CD4-positive, alpha-beta T cell treated with Interleukin-15 for 4 hours (primary cell): ENCODE measurements at places on chromosomes 12 and 14.
A peak's percentile ranks its signal among the peaks of the same experiment; 100 is the strongest.

DNA sequence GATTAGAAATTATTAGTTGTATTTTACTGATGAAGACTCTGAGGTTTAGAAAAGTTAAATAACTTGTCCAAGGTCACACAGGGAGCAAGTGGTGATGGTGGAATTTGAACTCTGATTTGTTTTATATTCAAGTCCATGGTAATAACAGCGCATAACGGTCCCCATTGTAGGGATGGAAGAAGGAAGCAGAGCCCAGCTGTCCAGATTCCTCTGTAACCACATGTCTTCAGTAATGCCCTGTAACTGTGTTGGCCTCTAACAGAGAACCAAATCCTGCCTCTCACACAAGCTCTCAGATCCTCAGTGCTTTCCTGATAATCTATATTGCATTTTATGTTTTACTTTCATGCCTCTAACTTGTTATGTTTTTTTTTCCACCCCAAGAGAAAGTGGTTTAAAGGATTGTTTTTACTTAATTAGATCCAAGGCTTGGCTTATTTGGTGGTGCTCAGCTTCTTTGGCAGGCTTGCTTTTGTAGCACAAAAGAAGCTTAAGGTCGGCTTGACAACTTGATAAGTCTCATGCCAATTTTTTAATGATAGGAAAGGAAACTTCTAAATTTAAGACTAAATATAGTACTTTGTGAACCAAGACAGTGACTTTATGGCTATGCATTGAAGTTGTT is 105.1 kb upstream of the SEL1L start:
- no peak for DNase-seq

- no peak for DNase-seq
Measured at GRCh38 chr12:99249543-99249942, 398.0 kb upstream of the GARIN6 start.

DNA sequence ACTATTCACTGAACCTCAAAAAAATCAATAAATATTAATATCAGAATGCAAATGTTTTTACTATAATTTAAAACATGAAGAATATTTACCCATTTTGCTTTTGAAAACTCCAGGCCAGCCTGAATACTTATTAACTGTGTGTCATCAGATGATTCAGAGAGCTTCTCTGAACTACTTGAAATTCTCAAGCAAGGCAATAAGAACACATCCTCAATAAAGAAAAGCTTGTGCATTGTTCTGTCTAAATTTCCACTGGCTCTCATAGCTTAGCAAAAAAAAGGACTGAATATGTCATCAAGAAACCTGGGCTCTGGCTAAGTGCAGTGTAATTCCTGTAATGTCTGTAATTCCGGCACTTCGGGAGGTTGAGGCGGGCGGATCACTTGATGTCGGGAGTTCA is 194.1 kb downstream of the BTG1 start:
- DNase-seq = no peak

GRCh38 chr12:43208221-43208620 is 343.8 kb downstream of the ADAMTS20 start:
- no peak for DNase-seq

DNA sequence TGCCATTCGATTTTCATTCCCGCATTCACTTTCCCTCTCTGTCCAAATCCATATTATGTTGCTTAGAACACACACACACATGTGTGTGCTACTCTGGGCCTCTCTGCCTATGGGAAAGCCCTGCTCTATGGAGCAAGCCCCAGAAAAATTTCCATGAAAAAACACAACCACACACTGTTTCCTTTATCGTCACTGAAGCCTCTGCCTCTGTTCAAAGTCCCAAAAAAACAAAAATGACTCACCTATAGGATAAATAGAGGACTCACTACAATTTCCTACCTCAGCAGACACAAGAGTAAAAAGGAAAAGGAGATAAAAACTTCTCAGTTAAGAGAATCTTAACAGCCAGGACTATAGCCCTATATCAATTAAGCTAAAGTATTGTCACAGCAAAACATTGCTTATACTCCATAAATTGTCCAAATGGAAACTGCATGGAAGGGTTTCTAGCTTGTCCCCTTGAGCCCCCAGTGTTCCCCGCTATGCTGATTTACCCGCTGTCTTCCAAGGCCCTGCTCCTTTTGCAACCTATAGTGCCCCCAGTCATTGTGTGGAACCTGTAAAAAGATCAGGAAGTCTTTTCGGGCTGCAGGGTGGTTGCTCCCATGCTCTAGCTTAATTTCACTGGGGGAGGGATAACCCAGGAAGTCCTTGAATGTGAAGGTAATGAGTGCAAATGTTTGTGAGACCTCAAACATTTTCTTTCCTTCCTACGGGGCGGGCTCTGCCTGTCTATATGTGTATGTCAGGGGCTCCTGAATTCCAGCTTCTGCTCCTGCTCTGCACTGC is 11.1 kb upstream of the PIP4K2C start:
- no peak for DNase-seq

DNA sequence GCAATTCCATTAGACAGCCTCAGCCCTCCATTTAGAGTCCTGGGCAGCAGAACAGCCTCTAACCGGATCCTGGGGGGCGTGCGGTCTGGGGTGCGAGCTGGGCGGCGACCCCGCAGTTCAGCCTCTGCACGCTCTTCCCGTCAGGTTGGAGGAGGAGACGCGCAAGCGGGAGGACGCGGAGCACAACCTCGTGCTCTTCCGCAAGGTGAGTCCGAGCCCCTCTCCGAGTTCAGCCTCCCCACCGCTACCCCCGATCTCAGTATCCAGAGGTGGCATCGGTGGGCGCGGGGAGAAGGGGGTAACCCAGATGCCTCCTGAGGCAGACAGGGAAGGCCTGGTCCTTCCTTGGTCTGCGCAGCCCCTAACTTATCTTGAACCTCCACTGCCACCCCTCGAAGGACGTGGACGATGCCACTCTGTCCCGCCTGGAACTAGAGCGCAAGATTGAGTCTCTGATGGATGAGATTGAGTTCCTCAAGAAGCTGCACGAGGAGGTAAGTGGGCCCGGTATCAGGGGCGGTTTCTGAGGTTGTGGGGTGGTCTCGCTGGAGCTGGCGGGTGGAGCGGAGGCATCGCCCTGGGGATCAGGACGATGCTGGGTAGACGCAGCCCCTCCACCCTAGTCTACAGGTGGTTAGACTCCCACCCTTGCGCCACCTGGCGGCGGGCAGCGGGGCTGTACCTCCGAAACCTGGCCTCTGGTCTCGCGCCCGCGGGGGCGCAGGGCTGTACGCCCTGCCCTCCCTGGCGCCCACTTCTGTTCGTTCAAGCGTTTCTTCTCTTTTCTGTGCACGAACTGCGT is 1.3 kb downstream of the PRPH start:
- DNase-seq = peak; percentile 57

- no peak for DNase-seq
Measured at GRCh38 chr12:118544569-118544968, 168.2 kb downstream of the SUDS3 start.

- DNase-seq = no peak
Measured at GRCh38 chr12:1980282-1980681, 24.0 kb downstream of the DCP1B start.

DNA sequence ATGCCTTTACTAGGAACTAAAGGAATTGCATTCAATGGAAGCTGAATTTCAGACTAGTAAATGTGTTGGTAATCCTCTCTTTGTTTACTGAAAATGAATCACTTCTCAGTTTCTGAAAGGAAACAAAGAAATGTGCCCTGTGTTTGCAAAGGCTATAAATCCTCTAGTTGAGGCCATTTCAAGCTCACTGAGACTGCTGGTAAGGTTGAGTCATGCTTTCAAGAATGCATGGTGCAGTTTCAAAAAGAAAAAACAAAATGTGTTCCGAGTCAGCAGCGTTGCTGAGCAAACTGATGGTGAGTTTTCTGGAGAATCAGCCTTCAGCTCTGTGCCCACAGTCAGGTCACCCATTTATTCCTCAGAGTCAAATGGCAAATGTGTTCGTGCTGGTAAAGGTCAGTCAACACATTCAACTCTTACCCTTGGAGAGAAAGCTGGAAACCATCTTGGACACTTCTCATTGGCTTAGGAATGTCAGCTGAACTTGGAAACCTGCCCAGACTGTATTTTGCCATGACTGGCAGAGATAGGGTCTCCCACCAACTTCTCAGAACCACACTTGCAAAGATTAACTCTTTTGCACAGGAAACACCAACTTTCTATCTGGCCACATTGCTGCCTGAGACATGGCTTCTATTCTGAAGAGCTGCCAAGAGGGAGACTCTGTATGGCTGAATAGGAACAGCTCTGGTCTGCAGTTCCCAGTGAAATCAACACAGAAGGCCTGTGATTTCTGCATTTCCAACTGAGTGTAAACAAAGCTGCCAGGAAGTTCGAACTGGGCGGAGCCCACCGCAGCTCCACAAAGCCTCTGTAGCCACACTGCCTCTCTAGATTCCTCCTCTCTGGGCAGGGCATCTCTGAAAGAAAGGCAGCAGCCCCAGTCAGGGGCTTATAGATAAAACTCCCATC is 484.4 kb downstream of the ATP23 start:
- peak; percentile 6 for DNase-seq
